Foreskin keratinocyte (primary cell): ENCODE measurements at places on chromosomes 2 and 18. TPM values are rescaled to one million over a fixed set of nuclear protein-coding genes. Genes with fewer than 3 reads are reported as not detected.

Gene KCNJ3
- not detected in 2 replicates for total RNA-seq

Gene TMEM200C
- 0.14 TPM in 1 of 2 replicates, not detected in the other for total RNA-seq

Gene KCNK3
- not detected in 2 replicates for total RNA-seq

Gene TMEM182
- 2.9 and 3.4 TPM in 2 replicates for total RNA-seq

Gene PMAIP1
- 31.5 and 43.9 TPM in 2 replicates for total RNA-seq

Gene BBS5
- total RNA-seq: 4.9 and 5.6 TPM in 2 replicates

Gene NLRC4
- not detected in 2 replicates for total RNA-seq

Gene SESTD1
- 15.2 and 23.2 TPM in 2 replicates for total RNA-seq

Gene HOXD3
- 0.32 and 1.2 TPM in 2 replicates for total RNA-seq
